Dermis blood vessel endothelial cell (primary cell): ENCODE measurements at places on chromosomes 3 and 15. TPM values are rescaled to one million over a fixed set of nuclear protein-coding genes. Genes with fewer than 3 reads are reported as not detected.

The CD200R1L gene
- total RNA-seq, result not detected in 2 replicates

GRCh38 chr3:12393894-12394293 is 90.4 kb upstream of the TSEN2 start:
- DNase-seq, result no peak

DNA sequence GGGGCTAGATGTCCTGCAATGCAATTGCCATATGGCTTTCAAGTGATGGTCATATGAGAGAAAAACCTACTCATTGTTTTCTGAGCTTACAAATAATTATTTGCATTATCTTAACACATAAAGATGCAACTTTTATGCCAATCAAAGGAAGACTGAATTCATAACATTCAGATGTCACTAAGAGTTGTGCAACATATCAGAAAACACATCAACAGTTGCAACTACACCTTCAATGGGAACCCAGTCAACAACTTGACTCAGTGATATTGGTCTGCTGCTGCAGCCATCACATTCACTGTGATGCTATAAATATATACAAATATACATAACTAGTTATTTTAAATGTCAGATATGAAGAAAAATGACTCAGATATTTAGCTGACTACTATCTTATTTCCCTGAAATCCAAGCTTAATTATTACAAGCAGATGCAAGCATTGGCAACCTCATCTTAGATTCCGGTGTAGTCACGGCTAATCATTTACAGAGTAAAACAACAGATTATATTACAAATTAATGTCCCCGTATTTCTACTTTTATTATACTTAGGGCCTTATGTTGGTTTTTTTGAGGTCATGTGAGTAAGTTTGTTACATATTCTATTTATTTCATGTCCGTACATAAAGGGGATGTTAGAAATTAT is 23.7 kb downstream of the CNTN3 start:
- DNase-seq, result no peak

GRCh38 chr3:71724171-71724453 is 1.1 kb downstream of the EIF4E3 start:
- DNase-seq, result no peak

The CACNA2D2 gene
- total RNA-seq, result not detected in 2 replicates

- no peak for DNase-seq
These were observed 1162.4 kb downstream of the TUSC7 start for GRCh38 chr3:117871934-117872333.

DNA sequence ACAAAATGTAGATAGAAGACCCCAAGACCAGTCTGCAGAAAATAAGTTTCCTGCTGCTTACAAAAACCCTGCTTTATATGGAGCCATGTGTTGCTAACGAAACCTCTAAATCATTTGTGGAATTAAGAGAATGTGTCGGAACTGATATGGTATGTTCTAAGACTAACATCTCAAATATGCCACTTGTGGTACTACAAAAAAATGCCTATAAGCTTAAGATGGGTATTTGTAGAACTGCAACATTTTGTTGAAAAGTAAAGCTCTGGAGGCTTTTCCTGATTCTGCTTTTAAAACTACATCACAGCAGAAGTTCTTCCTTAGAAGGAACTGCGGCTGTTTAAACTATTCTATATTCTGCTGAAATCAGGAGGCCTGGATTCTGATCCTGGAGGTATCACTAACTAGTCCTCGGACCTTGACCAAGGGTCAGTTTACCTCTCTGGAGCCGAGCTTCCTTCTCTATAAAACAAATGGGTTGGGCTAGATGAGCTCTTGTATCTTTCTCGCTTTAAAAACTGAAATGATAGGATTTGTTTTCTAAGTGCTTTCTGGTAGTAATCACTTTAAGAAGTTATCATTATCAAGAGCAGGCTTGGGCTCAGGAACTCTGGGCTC is 74.9 kb downstream of the RAD18 start:
- no peak for DNase-seq

DNA sequence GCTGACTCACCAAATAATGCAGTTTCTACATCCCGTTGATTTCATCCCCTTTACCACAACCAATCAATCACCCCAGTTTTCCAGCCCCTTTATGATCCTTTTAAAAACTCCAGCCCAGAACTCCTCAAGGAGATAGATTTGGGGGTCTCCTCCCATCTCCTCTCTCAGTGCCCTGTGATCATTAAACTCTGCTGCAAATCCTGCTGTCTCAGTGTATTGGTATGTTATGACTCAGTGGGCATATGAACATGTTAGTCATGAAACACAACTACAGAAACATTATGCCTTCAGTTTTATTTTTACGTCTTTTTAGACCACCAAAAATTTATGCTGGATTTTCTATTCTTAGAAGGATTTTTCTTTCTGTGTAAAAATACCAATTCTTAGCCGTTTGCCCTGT is 213.7 kb downstream of the DIPK2A start:
- DNase-seq, result no peak

- no peak for DNase-seq
These were observed 363.8 kb upstream of the NAALADL2 start for GRCh38 chr3:174495311-174495710.

The FAM131A gene
- total RNA-seq, result 32.9 and 50.5 TPM in 2 replicates

The CDHR4 gene
- not detected in 2 replicates for total RNA-seq

GRCh38 chr3:114758831-114759699 is 388.0 kb downstream of the ZBTB20 start:
- DNase-seq, result no peak

The ARF4 gene
- total RNA-seq, result 122 and 169 TPM in 2 replicates
